NCI-H1694 treated with DMSO at 0.1 percent for 48 hours (cell line): ENCODE measurements at places on chromosomes 12 and 14.

DNA sequence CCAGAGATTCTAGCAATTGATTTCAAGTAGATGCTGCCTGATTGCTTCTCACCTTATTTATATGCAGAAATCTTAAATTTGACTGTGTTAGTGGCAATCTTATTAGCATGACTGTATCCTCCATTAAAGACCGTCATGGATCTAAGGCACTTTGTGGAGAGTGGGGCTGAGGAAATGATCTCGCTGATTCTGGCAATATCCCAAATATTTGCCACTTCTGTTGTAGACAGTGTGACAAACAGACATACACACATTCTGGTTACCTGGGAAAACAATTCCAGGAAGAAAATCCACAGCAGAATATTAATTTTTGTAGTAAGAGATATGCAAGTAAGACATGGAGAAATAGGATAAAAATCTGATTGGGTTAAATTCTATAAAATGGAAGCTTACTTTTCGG is 269.0 kb upstream of the G2E3 start:
- DNase-seq = no peak

DNA sequence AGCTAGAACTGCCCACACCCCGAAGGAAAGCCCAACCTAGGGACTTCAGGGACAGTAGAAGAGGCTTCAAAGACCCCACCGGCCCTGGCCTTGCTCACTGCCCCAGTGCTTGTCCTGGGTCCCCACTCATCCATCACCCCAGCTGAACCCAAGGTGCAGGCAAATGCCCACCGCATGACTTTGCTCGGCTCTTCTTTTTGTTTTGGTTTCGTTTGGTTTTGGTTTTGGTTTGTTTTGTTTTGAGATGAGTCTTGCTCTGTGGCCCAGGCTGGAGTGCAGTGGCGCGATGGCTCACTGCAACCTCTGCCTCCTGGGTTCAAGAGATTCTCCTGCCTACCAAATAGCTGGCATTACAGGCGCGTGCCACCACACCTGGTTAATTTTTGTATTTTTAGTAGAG is 9.0 kb downstream of the CCDC85C start:
- DNase-seq = no peak

GRCh38 chr12:98417266-98417665 is 98.1 kb upstream of the TMPO start:
- DNase-seq = no peak

- DNase-seq = no peak
These were observed 33.8 kb downstream of the TOGARAM1 start for GRCh38 chr14:44995770-44996294.
